ENCODE measurements at places on chromosomes 11 and 22. TPM values are rescaled to one million over a fixed set of nuclear protein-coding genes. Genes with fewer than 3 reads are reported as not detected.

TIMP3 gene
- total RNA-seq = 48.7 TPM

RAB6A gene
- total RNA-seq = 111 TPM

NNMT gene
- 292 TPM for total RNA-seq

USP2 gene
- 0.26 TPM for total RNA-seq

LSP1 gene
- total RNA-seq = 1.2 TPM

PHOX2A gene
- total RNA-seq = not detected

GRIK4 gene
- not detected for total RNA-seq
